Endothelial cell of umbilical vein (primary cell): ENCODE measurements at places on chromosomes 4 and X. TPM values are rescaled to one million over a fixed set of nuclear protein-coding genes. Genes with fewer than 3 reads are reported as not detected.

Gene TCEAL6
- not detected in 2 replicates for total RNA-seq

Gene ABCB7
- total RNA-seq = 20.7 and 22.0 TPM in 2 replicates

Gene SMIM10
- total RNA-seq = 1.3 and 2.7 TPM in 2 replicates

Gene NDP
- total RNA-seq = 0.60 TPM in 1 of 2 replicates, not detected in the other

Gene SPANXN4
- not detected in 2 replicates for total RNA-seq

Gene CLDN34
- total RNA-seq = 0.35 and 0.46 TPM in 2 replicates
